ENCODE measurements at places on chromosomes 5 and 9.

- no peak for DNase-seq
These were observed 29.3 kb downstream of the TUT7 start for GRCh38 chr9:86324901-86325300.

- DNase-seq: no peak
These were observed 378.5 kb downstream of the PLK2 start for GRCh38 chr5:58081435-58081834.

- no peak for DNase-seq
These were observed 97.9 kb upstream of the RANBP6 start for GRCh38 chr9:6113312-6113711.

- DNase-seq: no peak
These were observed 30.5 kb upstream of the LPAR1 start for GRCh38 chr9:111068771-111069170.

- no peak for DNase-seq
These were observed 39.6 kb upstream of the SYNPO start for GRCh38 chr5:150600616-150601490.

DNA sequence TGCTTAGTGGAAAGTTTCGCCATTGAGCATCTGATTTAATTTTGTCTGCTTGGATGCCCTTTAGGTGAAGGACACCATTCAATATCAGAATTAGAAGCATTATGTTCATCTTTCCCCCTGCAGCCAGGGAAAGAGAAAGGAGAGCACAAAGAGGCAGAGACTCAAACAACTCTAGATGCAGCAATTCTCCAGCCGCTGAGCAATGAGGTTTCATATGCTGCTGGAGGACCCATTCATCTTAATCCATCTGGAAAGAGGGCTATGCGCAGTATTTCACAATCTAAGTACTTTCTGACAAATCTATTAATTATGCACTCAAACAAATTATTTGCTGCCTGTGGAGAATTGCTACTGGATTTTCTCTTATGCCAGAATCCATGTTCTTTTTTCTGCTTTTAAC, 527.0 kb upstream of the TUSC1 start:
- no peak for DNase-seq

GRCh38 chr5:8396756-8397155, 527.8 kb downstream of the MTRR start:
- DNase-seq: no peak

DNA sequence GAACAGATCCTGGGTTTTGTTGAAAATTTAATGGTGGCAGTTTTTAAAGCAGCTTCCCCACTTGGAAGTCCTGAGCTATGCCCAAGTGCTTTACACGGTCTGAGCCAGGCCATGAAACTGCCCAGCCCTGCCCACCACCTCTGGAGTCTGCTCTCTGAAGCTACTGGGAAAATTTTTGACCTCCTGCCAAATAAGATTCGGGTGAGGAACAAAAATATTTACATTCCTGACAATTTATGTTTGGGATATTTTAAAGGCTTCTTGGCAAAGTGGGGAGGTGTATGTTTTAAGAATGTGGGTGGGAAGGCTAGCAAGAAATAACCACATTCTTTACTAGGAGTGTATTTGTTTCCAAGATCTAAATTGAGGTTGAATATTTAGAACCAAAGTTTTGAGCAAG, 50.0 kb downstream of the HACD4 start:
- DNase-seq: peak; percentile 11

DNA sequence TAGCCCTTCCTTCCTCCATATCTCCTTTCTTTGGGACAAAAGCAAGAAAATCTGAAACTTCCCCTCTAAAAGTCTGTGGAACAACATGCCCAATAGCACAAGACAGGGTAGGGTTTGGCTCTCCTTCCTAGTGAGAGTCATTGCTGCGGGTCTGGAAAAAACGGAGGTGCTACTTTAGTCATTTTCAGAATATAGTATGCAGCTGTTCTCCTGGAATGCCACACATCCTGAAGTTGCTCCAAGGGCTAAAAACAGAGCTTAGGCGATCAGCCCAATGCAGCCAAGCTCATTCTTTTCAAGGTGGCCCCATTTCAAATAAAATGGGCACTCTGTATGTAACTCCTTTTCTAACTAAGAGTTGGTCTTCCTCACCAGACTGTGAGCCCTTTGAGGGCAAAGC, 39.5 kb upstream of the MYOT start:
- no peak for DNase-seq

DNA sequence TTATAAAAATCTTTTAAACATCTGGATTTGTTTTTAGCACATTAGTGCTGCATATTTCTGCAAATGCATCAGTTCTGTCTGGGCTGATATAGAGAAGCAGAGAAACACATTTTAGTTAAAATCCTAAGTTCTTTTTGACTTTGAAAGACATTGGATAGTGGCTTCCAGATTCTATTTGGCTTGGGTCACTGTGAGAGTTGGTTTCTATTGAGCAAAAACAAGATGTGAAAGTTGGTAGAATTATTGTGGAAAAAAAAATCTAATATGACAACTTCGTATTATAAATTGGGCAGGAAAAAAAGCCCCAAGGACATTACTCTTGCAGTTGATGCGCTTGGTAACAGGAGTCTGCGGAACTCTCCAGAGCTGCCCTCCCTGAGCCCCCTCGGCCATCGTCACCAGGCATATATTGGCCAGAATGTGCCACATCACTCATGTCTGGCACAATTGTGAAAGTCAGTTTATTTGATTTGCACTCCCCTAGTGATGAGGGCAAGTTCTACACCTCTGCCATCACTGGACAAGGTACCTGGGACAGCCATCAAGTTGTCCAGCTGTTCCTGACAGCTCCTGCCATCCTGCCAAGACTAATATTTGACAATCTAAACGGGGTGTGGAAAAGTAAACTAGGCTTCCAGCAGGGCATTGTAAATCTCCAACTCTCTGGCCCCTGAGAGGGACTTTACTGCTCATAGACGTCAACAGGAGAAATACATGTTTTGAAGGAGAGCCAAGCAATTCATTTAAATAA, 334.5 kb downstream of the TENT4A start:
- no peak for DNase-seq

DNA sequence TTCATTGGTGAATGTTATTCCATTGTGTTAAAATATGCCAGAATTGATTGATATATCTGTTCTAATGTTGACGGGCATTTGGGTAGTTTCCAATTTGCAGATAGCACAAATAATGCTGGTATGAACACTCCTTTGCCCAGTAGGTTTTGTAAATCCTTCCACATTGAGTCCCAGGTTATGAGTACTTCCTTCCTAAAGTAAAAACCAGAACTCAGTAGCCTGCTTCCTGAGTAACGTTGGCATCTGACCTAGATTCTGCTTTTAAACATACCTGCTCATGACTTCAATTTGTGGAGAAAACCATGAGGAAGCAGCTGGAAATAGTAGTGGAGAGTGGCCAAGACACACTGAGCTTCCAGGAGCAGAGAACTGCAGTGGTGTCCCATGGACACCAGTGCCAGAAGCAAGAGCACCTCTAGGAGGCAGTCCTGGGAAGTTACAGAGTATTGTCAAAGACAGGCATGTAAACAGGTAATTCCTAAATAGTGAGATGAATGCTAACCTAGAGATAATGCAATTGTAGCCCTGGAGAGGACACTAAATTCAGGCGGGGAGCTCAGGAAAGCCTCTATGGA, 24.3 kb upstream of the RASGRF2 start:
- DNase-seq: no peak

DNA sequence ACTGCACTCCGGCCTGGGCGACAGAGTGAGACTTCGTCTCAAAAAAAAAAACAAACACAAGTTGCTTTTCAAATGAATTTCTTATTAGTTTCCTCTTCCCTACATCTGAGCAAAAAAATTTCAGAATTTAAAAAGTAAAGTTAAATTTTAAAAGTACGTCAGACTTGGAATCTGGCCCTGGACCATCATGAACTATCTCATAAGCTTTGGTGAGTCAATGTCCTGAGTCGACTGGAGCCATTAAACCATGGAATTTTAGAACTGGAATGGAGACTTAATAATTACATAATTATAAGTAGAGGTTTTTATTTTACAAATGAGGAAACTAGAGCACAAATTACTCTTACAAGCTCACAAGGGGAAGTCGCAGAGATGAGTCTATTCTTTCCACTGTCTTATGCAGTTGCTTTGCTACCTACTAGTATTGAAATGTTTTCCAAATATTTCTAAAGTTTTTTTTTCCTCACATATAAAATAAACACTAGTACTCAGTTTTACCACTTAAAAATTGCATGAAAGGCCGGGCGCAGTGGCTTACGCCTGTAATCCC, 98.0 kb upstream of the ZNF608 start:
- DNase-seq: no peak

DNA sequence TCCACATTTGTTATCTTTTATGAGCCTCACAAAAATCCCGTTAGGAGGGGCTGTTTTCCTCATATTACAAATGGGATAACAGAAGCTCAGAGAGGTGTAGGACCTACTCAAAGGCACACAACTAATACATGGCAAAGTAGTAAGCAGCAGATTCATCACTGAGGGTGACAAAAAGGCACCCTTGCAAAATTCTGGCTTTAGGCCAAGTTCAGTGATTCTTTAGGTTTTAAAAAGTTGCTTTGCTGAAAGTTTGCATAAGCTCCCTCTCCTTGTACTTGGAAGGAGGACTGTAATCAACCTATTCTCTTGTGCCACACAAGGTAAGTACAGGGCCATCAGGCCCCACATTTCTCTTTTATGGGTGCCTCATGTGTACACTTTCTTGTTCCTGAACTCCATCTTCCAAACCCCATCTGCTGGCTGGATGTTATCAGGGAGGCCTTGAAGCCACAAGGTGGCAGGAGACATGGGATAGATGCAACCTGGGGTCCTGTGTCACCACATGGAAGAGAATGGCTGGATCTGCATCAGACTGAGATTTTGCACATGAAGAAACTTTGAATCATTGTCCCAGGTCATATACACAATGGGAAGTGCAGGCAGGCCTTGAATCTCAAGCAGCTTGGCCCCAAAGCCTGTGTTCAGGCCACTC, 311.6 kb downstream of the MSX2 start:
- no peak for DNase-seq

DNA sequence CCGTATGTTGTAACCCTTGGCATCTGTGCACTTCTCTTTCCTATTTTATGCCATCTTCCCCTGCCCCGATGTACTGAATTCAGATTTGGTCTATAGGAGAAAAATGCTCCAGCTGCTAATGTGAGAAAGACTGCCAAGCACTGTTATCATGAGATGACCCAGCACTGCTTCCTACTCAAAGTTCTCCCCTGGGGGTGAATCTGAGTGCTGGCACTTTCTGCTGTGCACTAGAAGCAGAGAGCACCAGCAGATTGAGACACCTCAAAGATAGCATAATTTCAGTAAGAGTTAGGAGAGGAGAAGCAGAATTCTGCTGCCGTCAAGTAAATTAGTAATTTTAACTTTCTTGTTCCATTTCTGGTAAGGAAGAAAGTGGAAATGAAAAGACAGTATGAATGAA, 92.8 kb upstream of the ACOT12 start:
- no peak for DNase-seq

GRCh38 chr5:139494832-139495231, 12.3 kb upstream of the STING1 start:
- DNase-seq: no peak

- no peak for DNase-seq
These were observed 75.9 kb downstream of the SFXN1 start for GRCh38 chr5:175554296-175554695.

DNA sequence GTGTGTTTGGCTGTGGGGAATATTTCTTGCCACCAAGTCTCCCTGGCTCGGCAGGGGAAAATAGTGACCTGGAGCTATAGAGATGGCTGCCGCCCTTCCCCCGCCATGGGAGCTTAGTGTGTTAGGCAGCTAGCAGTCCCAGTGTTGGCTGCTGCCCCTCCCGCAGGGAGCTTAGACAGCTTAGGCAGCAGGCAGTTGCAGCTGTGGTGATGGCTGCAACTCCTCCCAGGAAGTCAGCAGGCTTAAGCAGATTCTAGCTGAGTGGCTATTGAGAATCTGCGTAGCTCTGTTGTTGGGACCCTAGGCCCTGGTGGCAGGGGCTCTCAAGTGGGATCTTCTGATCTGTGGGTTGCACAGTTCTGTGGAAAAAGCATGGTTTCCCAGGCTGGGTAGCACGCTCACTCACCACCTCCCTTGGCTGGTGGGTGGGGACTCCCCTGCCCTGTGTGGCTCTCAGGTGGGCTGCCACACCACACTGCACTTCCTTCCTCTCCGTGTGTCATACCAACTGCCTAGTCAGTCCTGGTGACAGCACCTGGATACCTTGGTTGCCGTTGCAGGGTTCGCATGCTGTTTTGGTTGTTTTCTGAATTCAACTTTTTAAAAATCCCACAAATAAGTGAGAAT, 9.3 kb downstream of the OR1N2 start:
- DNase-seq: no peak

GRCh38 chr9:127963359-127964064, 17.3 kb downstream of the EEIG1 start:
- no peak for DNase-seq

DNA sequence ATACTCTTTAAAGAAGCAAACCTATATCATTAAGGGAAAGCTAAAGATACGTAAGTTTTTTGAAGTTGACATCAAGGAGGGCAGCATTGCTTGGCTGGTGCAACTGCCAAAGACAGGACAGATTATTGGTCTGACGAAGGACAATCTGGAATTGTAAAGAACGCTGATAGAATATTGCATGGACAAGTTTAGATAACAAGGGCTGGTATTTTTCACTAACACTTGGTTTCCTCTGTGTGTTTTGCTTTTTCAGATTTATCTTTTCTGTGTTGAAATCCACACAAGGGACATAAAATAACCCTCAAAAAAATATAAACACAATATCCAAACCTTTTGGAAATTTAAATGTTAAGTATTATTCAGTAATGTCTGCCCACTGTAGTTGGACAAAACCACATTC, 39.7 kb downstream of the SLC1A3 start:
- no peak for DNase-seq

DNA sequence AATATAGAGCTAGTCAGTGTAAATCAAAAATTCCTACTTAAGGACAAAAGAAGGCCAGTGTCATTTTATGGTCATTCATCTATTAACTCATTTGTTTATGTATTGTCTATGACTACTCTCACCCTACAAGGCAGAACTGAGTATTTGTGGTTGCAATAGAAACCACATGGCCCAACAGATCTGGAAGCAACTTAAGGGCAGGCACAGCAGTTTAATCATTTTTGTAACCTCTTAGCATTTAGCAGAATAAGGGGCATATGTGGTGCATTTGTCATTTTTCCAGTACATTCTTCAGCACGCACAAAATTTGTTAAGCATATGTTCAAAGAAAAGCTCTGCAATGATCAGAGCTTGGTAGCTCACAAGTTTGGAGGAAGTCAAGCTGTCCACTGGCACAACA, 1.1 kb downstream of the FKBP15 start:
- DNase-seq: no peak

GRCh38 chr5:168578006-168578405, 1.2 kb downstream of the PANK3 start:
- peak; percentile 24 for DNase-seq

DNA sequence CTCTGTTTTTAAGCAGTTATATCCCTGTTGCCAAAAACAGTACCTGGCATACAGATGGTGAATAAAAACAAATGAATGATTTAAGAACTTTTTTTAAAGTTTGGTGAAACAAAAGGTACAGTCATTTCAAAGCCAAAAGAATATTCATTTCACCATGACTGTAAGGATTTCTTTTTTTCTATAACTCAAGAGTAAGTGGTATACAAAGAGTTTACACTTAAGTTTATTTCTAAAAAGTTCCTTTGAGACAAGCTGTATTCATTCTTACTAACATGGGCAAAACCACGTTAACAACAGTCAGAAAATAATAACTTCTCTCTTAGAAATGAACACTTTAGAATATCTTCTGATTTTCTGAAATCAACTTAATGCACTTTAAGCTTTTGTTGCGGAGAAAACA, 5.3 kb downstream of the TMEM161B start:
- DNase-seq: no peak

Measured in G401 (cell line).